Neural crest cell (in vitro differentiated cells): ENCODE measurements at places on chromosomes 11 and 22. TPM values are rescaled to one million over a fixed set of nuclear protein-coding genes. Genes with fewer than 3 reads are reported as not detected.

- H3K27me3 ChIP-seq, result no peaks in the 10 kb centered on the region
- H3K4me3 ChIP-seq, result no peak overlapping the region
Measured at GRCh38 chr11:111963931-111964340, 26.8 kb downstream of the DIXDC1 start.

DNA sequence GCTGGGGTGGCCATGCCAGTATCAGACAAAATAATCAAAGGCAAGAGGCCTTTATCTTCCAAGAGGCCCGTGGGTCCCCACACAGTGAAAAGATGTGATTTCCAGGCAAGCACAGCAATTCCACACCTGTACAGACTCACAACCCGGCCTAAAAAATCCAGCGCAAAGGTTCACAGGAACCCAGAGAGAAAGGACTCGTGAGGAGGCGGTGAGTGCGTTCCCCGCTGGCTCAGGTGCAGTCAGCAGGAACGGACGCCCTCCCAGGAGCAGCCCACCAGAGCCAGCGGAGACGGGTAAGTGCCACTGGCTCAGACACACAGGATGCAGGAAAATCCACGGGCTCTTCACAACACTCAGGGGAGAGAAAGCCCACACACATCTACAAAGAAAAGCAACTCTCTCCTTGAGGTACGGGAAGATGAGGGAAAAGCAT, 4.4 kb downstream of the TOLLIP start:
- H3K27me3 ChIP-seq, result no peaks in the 10 kb centered on the region
- no peak for DNase-seq
- no peaks in the 10 kb centered on the region for H3K36me3 ChIP-seq
- peaks cover 21% of the 10 kb centered on the region for H3K4me1 ChIP-seq
- peak overlapping the region; percentile 66 for H3K4me3 ChIP-seq
- peak overlapping the region; percentile 67 for H3K27ac ChIP-seq

GRCh38 chr11:43736502-43737200, 56.1 kb downstream of the HSD17B12 start:
- H3K4me1 ChIP-seq, result peaks cover 49% of the 10 kb centered on the region
- peaks cover 32% of the 10 kb centered on the region for H3K36me3 ChIP-seq
- peak overlapping the region; percentile 20 for H3K4me3 ChIP-seq

DNA sequence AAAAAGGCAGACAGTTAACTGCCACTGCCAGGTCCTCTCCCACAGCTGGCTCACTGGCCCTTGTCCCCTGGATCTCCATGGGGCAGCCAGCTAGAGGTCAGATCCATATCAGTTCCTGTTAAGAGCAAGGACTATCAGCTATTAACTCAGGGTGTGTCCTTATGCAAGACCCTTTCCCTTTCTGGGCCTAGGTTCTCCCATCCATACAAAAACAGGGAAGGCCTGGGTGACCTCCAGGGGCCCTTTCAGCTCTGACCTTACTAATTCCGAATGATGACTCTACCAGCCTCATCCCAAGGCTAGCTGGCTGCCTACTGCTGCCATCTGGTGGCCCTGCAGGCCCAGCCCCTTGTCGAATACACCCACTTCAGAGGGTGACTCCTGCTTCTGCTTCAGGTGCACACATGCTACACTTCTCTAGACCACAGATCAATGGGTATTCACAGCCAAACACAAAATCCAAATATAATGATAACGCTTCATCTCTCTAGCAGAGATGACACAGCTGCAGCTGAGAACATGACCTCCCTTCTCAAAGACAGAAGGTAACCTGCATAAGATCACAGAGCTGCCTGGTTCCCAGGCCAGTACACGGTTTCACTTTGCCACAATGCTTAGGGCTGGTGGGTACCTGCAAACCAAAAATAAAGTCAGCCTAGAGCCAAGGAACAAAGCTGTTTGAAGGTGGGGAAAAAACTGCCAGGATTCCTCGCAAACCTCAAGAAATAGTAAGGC, 34.1 kb downstream of the SERGEF start:
- no peak overlapping the region for H3K27ac ChIP-seq
- peak; percentile 50 for DNase-seq
- no peaks in the 10 kb centered on the region for H3K27me3 ChIP-seq
- peaks cover 4% of the 10 kb centered on the region for H3K36me3 ChIP-seq
- H3K4me3 ChIP-seq, result no peak overlapping the region
- H3K4me1 ChIP-seq, result no peaks in the 10 kb centered on the region

DNA sequence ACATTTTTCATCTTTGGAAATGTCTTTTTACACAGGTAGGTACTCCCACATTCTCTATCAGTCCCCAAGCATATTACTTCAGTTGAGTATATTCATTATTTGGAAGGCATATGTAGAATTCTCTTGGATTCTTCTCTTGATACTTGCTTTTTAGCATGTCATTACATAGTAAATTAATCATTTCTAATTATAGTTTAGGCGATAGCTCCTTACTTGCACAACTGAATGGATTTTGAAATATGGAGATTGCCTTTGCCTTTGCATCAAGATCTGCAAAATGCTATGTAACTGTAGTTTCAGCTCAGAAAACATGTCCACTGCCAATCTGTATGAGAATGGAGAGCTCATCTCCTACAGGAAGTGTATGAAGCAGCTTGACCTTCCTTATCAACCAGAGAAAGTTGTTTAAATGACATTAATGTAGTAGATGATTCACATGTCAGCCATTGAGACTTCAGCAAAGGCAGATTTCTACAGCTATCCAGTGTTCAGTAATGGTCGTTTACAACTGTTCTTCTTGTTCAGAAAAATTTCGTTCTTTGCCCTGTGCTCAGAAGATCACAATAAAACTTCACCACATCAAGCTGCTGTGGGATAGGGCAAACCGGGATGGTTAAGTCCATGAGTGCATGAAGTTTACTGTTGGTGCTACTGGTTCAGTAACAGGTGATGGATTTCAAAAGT, 61.6 kb downstream of the PPP6R3 start:
- H3K4me1 ChIP-seq, result peaks cover 38% of the 10 kb centered on the region
- no peak overlapping the region for H3K4me3 ChIP-seq
- peaks cover 39% of the 10 kb centered on the region for H3K36me3 ChIP-seq
- no peaks in the 10 kb centered on the region for H3K27me3 ChIP-seq
- DNase-seq, result no peak

DNA sequence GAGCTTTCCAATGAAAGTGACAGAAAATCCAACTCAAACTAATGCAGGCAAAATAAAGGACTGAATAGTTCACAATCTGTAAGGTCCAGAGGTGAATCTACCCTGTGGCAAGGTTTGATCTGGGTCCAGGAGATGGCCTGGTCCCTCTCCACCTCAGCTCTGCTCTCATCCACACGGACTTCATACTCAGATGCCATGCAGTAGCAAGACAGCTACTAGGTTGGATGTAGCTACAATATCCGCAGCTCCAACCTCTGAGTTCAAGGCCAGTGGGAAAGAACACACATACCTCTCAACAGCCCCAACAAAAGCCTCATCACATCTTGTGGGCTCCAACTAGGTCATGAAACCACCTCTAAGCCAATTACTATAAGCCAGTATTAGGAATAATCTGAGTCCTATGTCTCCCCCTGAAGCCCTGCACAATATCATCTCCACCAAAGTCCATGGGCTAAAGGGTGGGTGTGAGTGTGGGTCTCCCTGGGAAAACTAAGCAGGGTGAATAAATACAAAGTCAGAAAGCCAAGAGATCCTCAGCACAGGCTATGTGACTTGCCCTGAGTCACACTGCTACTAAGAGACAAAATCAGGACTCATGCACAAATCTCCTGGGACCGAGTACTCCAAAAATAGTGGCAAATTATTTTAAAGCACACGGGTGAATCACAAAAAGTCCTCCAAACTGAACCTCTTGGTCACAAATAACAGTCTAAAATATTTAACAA, 78.8 kb downstream of the LARGE1 start:
- no peaks in the 10 kb centered on the region for H3K27me3 ChIP-seq
- no peak overlapping the region for H3K4me3 ChIP-seq
- no peak for DNase-seq
- H3K36me3 ChIP-seq, result no peaks in the 10 kb centered on the region
- H3K4me1 ChIP-seq, result peaks cover 4% of the 10 kb centered on the region

GRCh38 chr11:103395612-103396011, 286.4 kb downstream of the DYNC2H1 start:
- H3K27me3 ChIP-seq, result no peaks in the 10 kb centered on the region
- H3K4me3 ChIP-seq, result no peak overlapping the region
- H3K27ac ChIP-seq, result no peak overlapping the region
- no peaks in the 10 kb centered on the region for H3K4me1 ChIP-seq
- peaks cover 14% of the 10 kb centered on the region for H3K36me3 ChIP-seq
- no peak for DNase-seq

DNA sequence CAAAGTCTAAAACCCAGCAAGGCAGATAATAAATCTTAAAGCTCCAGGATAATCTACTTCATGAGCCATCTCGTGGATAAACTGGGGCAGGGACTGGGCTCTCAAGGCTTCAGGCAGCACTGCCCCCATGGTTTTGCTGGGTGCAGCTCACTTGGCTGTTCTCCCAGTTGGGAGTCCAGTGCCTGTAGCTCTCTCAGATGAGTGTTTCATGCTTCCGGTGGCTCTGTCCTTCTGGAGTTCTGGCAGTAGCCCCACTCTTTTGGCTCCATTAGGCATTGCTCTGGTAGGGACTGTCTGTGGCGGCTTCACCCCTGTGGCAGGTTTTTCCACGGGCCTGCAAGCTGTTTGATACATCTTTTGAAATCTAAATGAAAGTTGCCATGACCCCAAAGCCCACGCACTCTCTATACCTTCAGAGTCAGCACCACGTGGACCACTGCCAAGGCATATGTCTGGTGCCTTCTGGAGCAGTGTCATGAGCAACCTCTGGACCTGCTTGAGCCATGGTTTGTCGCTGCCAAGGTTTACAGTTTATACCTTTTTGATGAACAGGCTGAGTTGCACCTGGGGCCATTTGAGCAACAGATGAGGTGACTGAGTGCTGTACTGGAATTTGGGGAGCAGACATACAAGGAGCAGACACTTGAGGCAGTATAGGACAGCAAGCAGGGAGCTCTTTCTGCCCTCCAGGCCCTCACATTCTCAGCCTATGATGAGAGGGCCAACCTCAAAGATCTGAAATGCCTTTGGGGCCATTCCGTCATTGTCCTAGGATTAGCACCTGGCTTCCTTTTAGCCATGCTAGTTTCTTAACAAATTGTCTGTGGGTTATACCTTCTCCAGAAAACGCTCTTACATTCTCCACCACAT, 48.6 kb downstream of the MTNR1B start:
- no peak overlapping the region for H3K27ac ChIP-seq
- H3K36me3 ChIP-seq, result no peaks in the 10 kb centered on the region
- DNase-seq, result no peak

DNA sequence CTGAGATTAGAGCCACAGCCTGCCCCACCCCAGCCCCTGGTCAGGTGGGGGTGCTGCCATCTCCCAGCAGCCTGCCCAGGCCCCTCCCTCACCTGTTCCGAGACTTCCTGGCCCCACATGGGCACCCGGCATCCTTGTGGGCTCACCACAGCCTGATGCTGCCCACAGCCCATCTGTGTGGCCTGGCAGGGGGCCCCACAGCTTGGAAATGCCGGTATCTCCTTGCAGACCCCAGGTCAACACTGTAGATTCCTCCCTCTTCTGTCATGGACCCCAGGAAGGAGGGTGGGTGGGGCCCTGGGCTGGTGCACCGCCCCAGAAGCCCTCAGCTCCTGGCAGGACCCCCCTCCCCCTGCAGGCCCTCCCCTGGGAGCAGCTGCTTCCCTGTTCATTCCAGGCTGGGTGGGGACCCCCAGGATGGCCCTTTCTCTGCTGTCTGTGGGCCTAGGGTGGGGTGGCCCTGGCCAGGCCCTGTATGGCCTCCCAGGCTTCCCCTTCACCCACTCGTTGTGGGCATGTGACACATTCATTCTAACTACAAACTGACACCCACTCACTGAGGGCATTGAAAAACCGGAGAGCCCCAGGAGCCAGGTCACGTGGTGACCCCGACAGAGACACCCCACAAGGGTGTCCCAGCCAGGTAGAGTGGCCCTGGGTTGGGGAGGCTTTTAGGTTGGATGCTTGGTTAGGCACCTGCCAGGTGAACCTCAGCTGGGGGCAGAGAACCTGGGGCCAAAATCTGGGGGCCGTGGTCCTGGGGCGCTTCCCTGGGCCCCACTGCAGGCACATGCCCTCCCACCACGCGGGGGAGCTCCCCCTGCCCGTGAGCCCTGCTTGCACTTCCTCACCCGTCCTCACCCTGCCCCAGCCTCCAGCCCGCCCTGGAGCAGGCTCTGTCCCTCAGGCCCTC, 44.1 kb upstream of the CCDC188 start:
- no peak overlapping the region for H3K27ac ChIP-seq
- H3K36me3 ChIP-seq, result no peaks in the 10 kb centered on the region
- H3K27me3 ChIP-seq, result no peaks in the 10 kb centered on the region

GRCh38 chr22:20904008-20904979, 12.9 kb upstream of the CRKL start:
- no peak overlapping the region for H3K27ac ChIP-seq
- no peak for DNase-seq
- peaks cover 3% of the 10 kb centered on the region for H3K27me3 ChIP-seq
- no peaks in the 10 kb centered on the region for H3K4me1 ChIP-seq
- no peaks in the 10 kb centered on the region for H3K36me3 ChIP-seq

GRCh38 chr22:19971276-19972124, 29.9 kb upstream of the TXNRD2 start:
- no peak for DNase-seq
- H3K4me1 ChIP-seq, result peaks cover 35% of the 10 kb centered on the region
- H3K27me3 ChIP-seq, result peaks cover 8% of the 10 kb centered on the region
- no peak overlapping the region for H3K27ac ChIP-seq

DNA sequence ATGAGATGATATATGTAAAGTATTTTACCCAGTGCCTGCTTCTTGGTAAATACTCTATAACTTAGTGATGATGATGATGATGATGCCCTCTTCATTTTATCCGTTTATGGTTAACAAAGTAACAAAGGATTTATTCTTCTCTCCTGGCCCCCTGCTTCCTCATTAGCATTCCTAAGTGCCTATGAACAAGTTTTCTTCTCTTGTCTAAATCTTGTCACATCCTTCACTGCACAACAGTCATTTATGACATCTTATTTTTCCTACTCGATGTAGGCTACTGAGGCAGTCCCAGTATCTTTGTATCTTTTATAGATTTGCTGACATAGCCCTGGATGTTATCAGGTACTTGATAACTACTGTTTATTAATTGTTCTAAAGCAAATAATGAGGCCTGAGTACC, 754.4 kb upstream of the ARHGAP42 start:
- H3K27ac ChIP-seq, result no peak overlapping the region
- peaks cover 2% of the 10 kb centered on the region for H3K36me3 ChIP-seq
- no peaks in the 10 kb centered on the region for H3K27me3 ChIP-seq
- DNase-seq, result no peak

GRCh38 chr11:134215836-134216235, 7.9 kb downstream of the NCAPD3 start:
- DNase-seq, result no peak
- H3K27ac ChIP-seq, result no peak overlapping the region
- no peak overlapping the region for H3K4me3 ChIP-seq
- H3K27me3 ChIP-seq, result no peaks in the 10 kb centered on the region
- peaks cover 10% of the 10 kb centered on the region for H3K36me3 ChIP-seq
- H3K4me1 ChIP-seq, result peaks cover under 1% of the 10 kb centered on the region

Gene CARD16
- total RNA-seq, result not detected in 2 replicates

Gene OR52E8
- not detected in 2 replicates for total RNA-seq

Gene OR52H1
- total RNA-seq, result not detected in 2 replicates

Gene FGF3
- total RNA-seq, result not detected in 2 replicates

Gene IL17REL
- total RNA-seq, result 0.07 TPM in 1 of 2 replicates, not detected in the other

Gene CLMP
- 4.2 and 4.3 TPM in 2 replicates for total RNA-seq

Gene CNTN5
- total RNA-seq, result not detected in 2 replicates

Gene TST
- 31.0 and 31.3 TPM in 2 replicates for total RNA-seq

Gene SLC22A12
- not detected in 2 replicates for total RNA-seq

Gene SCGB2A2
- total RNA-seq, result not detected in 2 replicates

Gene RNH1
- total RNA-seq, result 69.2 and 71.1 TPM in 2 replicates
